Stimulated activated CD4-positive, alpha-beta T cell treated with anti-CD3 and anti-CD28 coated beads, Interleukin-2, amount 100 ng/mL, for 24 hours (primary cell): ENCODE measurements at places on chromosomes 11 and 22.

- DNase-seq = no peak
These were observed 30.8 kb downstream of the BLID start for GRCh38 chr11:122085264-122085663.

DNA sequence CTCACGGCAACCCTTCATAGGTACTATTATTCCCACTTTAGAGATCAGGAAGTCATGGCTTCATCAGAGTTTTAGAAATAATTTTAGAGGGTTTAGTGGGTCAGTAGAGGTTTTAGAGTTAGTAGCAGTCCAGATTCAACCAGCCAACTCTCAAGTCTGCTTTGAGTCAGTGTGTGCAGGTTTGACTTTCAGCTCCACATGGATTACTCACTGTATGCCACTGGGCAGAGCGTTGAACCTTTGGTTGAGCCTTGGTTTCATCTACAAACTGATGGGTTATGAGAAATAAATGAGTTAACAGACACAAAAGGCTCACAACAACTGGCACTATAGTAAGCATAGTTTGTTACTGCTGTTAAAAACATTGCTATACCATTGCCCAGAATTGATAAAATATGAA is 19.0 kb upstream of the TP53AIP1 start:
- DNase-seq = no peak

GRCh38 chr11:45900916-45901617 is 6.0 kb downstream of the FREY1 start:
- DNase-seq = no peak

DNA sequence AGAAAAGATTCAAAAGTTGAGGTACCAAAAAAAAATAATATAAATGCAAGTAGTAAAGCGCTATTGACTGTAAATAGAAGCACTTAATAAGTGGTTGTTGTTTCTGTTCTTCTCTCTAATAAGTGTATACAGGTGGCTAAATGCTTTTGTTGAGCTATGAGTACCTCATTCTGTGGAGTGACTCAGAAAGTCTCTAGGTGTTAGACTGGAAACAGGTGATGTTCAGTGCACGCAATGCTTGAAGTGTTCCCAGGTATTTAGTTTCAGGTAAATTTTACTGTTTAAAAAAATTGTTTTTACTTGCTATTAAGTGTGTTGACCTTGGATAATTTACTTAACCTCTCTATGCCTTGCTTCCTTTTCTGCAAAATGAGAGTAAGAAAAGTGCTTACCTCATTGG is 24.2 kb downstream of the POU2AF3 start:
- no peak for DNase-seq

DNA sequence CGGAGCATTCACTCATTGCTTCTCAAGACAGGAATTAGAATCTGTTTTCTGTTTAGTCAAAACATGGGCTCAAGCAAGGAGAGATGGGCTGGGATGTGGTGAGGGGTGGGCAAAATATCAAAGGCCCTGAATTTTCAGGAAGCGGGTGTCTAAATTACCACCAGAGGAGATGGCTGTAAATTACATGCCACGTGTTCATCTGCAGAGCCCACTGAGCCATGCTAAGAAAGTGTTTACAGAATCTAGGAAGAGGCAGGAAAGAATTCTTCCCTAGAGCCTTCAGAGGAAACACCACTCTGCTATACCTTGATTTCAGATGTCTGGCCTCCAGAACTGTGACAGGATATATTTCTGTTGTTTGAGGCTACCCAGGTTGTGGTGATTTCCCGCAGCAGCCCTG is 46.1 kb downstream of the CLMP start:
- DNase-seq = no peak

DNA sequence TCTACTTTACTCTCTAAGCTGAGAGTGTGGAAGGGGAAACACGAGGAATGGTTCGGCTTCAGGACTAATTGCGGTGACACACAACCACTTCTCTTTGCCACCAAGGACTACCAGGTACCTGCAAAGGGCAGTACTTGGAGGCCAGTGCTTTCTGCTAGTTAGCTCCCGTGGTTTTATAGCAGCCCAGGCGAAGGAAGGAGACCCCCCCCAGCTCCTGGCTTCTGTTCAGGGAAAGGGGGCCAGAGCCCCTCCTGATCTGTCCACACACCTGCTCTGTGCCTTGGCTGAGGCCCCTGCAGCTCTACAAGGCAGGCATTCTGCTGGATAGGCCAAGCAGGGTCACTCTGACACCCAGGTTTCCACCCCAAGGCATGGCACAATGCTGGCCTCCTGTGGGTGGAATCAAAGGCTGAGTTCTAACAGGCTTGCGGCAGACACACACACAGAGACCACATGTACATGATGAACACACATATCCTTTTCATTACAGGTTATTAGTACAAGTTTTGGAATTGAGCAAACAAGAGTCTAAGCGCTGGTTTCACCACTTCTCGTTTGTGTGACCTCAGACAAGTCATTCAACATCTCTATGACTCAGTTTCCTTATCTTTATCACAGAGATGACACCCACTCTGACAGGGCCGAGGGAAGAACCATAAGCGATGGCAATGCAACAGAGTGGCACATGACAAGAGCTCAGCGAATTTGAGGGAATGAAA is 7.5 kb downstream of the SERPIND1 start:
- peak; percentile 22 for DNase-seq

DNA sequence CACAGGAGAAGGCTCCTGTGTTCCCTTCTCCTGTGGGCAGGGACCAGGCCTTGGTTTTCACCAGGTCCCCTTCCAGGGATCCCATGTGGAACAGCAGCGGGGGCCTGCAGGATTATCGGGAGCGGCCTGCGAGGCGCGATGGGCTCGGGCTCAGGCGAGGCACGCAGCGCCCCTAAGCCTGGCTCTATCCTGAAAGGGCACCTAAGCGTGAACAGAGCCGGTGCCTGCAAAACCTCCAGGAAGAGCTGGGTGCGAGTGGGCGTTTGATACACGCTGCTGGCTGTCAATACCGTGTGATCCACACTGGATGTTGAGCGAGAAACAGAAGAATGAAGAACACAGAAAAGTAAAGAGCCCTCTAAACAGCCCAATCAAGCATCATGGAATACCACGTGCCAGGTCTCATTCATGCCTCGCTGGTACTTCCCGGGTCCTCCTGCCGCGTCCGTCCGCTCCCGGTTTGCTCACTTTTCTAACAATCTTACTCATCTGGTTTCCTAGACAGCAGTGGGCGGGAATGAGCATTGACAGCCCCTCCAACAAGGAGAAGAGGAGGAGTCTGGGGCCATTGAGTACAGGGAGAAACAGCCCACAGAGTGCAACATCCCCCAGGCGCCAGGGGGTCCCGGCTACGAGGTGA is 12.5 kb downstream of the OSBPL5 start:
- DNase-seq = no peak

- peak; percentile 53 for DNase-seq
These were observed 13.5 kb downstream of the SCN3B start for GRCh38 chr11:123640677-123641494.

GRCh38 chr11:43751726-43752125 is 71.2 kb downstream of the HSD17B12 start:
- DNase-seq = no peak

DNA sequence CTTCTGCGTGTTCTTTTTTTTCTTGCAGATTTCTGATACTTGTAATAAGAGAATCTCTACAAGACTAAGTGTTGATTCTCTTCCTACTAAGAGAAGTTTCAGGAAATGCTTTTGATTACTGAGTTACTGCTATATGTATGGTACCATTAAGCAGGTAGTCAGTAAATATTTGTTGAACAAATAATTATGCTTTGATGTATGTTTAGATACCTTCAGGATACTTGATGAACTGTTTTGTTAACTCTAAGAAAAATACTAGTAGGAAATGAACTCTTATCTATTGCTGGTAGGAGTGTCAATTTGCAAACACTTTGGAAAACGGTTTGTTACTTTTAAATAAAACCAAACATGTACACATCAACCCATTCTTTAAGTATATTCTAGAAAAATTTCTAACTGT is 90.6 kb downstream of the TMEM135 start:
- DNase-seq = no peak
